ENCODE measurements at places on chromosomes 5 and 9.
A peak's percentile ranks its signal among the peaks of the same experiment; 100 is the strongest.

DNA sequence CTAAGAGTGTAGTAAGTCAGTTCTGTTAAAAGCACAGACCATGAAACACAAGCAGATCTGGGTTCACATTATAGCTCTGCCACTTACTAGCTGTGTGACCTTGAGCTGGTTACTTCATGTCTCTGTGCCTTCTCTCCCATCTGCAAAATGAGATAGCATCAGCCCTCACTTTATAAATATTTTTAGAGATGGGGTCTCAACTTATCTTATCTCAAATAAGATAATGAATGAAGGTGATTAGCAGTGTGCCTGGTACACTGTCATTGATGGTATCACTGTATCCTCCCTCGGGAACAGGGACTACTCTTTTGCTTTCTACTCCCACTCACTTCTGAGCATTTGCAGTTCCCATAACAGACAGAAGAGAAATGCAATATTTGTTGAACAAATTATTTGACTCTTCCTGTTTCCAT lies 52.4 kb downstream of the GALNT10 start:
- no peak for DNase-seq

DNA sequence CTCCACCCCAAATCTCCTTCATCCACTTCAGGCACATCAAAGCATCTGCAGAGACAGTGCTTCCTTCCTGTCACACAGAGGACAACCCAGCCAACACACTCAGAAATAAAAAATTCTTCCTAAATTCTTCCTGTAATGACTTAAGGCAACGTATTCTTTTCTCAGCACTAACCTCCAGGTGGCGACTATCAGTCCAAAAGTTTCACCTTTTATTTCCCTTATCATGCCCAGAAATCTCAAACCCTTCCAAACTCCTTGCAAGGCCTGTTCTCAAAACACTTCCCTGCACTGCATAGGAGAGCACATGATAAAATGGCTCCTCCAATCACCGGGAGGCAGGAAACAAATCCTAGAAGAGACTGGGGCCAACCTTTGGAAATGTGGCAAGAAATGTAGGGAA lies 35.1 kb downstream of the SLIT3 start:
- DNase-seq: no peak

DNA sequence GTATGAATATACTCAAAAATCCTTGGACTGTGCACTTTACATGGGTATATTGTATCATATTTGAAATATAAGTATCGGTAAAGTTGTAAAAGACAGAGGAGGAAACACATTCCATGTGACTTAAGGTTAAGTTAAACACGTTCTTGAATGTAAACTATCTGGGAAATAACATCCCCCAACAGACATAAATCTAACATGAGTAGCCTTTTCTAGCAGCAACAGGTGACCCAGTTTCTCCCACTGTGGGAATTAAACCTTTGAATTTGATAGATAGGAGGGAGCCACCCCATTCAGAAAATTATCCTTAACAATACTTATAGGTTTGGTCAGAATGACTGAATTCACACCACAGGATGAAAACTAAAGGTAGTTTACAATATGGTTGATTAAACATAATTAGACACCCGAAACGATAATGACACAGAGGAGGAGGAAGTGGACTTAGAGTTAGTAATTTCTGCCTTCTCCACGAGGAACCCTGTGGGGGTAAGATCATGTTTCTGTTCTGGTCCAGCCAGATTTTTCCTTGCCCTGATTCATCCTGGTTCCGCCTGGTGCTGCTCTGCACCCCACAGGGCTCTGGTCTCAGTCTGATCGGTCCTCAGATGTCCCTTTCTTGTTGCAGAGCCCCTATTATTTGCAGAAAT lies 84.6 kb upstream of the DNAH5 start:
- DNase-seq: no peak

DNA sequence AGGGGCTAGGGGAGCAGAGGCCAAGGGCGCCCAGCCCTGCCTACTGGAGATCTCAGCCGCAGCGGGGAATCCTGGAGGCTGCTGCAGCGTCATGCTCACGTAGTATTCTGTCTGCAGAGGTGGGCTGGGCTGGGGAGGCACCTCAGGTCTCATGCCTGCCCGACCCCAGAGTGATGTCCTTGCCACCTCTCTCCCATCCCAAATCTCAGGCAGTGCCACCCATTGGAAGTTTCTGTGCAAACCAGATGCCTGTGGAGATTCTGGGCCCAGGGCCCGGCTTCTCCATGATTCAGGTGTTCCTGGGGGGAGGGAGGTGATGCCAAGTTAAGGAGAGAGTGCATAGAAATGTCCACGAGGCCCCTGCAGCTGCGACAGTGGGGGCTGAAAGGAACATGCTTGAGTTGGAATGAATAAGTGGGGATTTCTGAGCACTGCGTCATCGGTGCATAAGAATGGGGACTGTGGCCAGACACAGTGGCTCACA lies 72.0 kb downstream of the ANKRD33B start:
- DNase-seq: no peak

GRCh38 chr5:97420646-97421045 lies 237.6 kb upstream of the RIOK2 start:
- no peak for DNase-seq

DNA sequence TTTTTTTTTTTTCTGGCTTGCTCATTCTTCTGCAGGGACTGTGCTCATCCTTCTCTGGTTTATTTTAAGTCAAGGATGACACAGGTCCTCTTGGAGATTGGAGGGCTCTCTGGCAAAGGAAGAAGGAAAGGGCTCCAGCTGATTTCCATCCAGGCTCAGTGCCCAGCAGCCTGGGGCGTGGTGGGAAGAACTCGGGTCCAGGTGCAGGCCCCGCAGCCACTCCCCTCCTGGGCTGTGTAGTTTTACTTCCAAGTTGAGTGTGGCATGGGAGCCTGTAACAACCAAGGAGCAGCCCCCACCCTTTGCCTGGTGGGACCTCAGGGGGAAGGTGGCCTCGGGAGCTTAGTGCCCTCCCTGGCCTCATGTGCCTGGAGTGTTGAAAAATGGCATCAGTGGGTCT lies 58.9 kb downstream of the ANKRD33B start:
- DNase-seq: no peak

DNA sequence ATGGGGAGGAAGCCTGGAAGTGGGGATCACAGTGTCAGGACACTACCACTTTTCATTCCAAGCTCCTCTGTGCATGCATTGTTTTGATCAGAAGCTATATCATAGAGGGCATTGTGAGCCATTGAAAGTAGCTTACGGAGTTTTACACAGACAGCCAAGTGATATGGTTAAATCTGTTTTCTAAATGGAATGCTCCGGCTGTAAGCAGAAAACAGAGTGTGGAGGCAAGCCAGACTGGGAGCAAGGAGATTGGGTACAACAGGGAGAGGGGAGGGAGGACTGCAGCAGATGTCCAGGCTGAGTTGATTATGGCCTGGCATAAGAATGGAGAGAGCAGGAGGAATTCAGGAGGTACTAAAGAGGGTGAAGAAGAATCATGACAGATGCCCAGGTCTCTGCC lies 15.5 kb upstream of the SOWAHA start:
- DNase-seq: no peak

- no peak for DNase-seq
These were observed 57.9 kb downstream of the GCNT1 start for GRCh38 chr9:76516871-76517270.

DNA sequence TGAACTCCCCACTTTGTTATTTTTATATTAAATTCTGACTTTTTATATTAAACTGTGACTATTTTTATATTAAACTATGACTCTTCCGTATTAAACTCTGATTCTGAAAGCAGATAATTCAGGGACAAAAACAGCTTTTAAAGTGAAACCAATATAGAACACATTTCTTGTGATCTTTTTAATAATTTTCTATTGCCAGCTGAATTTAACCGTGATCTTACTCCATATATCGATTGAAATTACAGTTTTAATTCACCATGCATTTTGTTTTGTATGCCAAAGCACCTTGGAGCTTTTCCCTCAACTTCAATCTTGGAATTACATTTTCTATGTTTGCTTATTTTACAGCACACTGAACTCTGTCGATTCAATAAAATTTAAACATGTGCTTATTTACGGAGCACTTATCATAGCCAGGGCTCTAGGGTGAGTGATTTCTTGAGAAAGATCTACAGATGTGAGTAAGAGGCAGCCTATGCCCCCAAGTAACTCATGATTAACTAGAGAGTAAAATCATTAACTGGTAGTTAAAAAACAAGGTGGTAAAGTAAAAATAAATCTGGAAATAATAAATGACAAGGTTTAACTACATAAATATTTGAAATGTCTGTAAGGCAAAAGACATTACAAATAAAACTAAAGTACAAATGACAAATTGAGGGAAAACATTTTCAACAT lies 72.9 kb upstream of the ALDH1B1 start:
- DNase-seq: no peak

DNA sequence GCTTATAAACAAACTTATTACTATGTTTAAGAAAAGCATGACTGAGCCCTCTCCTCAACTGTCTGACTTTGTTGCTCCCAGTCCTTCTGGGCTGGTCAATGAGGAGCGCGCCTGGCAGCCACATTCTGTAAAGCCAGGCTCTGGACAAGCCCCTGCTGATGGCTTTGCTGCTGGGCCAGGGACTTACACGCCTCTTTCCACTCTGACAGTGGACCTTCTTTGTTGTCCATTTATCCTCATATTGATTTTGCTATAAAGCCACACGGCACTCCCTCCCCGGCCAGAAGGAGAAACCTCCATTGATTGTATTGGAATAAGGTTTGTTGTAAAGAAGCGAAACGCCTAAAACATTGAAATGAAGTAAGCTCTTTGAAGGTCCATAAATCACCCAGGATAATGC lies 50.6 kb downstream of the C5orf15 start:
- DNase-seq: no peak

- DNase-seq: no peak
These were observed 23.3 kb upstream of the ZSWIM6 start for GRCh38 chr5:61308712-61309111.

DNA sequence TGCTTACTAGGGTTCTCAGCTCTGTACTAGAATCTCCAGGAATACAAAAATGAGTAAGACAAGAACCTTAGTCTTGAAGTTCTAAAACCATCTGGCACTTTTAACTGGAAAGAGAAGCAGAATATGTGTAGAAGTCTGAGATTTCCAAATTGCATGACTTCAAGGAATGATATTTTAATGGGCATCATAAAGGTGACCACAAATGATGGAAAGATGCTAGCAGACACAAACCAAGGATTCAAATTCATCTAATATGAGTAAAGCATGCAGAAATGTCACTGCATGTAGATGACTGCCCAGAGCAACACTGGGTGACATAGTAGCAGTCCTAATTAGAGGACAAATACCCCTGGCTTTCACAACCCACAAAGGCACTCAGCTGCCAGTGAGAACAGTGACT lies 117.2 kb downstream of the RPS23 start:
- DNase-seq: no peak

DNA sequence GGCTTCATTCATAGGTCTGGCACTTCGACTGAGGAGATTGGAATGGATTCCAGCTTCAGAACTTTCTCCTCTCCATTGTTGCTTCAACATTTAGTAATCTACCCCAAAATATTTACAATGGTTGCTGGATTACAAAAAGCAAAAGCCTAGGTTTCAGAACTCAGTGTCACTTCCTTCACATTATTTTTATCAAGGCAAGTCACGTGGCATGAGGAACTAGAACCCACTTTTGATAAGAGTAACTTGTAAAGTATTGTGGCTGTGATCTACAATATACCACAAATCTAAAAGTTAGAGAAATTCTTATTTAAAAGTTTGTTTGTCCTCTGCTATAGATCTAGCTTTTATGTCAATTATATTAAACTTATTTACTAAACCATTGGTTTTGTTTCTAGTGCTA lies 39.7 kb upstream of the ANKDD1B start:
- no peak for DNase-seq

GRCh38 chr5:149284501-149284900 lies 12.8 kb downstream of the AFAP1L1 start:
- DNase-seq: no peak

GRCh38 chr5:117054141-117054540 lies 479.5 kb upstream of the SEMA6A start:
- DNase-seq: no peak

GRCh38 chr5:150411245-150411979 lies 1.3 kb downstream of the CD74 start:
- DNase-seq: peak; percentile 47

DNA sequence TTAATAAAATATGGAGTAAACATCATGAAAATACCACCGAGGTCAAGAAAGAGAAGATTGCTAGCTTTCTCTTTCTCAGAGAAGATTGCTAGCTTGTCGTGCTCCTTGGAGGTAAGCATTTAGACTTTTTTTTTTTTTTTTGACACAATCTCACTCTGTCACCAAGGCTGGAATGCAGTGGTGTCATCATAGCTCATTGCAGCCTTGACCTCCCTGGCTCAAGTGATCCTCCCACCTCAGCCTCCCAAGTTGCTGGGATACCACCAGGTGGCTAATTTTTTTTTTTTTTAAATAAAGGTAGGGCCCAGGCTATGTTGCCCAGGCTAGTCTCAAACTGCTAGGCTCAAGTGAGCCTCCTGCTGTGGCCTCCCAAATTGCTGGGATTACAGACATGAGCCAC lies 26.3 kb upstream of the CPLANE1 start:
- no peak for DNase-seq

DNA sequence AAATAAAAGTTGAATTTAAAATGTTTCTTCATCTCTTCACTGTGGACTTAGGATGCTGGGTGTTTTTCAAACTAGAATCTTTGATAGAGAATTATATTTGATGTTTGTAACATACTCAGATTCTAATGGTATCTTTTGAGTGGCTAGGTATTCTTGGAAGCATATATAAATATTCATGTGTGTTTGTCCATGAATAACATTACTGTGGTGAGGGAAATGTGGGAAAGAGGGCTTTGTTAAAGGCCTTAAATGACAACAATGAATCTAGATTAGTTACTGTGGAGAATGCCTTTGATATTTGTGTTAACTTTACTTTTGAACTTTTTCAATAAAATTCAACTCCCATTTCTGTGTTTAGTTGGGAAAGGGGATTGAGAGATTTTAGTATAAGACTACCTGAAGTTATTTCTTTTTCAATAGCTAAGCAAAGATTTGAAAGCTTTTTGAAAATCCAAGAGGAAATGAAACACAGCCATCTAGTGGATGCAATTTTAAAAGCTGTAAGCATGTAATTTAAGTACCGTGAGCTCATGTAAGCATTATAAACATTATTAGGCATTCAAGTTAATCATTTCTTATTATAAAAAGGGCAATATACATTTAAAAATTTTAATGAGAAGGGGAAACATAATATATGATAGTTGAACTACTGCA lies 69.6 kb downstream of the CCDC171 start:
- no peak for DNase-seq

DNA sequence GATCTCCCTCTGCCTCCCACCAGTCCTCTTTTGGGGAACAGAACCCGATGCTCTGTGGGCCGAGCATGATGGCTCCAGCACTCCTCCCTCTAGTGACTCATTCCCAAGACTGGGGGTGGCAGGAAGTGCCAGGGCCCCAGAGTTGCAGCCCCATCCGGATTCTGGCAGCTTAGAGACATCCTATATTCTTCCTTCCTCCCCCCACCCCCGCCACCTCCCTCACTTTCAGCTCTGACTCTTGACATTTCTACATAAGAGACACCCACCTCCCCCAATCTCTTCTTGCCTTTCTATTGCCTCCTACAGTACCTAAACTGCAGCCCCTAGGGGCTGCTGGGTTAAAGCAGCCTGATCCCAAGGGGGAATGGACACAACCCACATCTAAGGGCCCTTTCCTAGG lies 47.1 kb upstream of the MATR3 start:
- DNase-seq: peak; percentile 45

- DNase-seq: no peak
These were observed 274.0 kb upstream of the DAPK1 start for GRCh38 chr9:87223392-87224246.

- DNase-seq: no peak
These were observed 203.7 kb upstream of the NREP start for GRCh38 chr5:111960476-111961215.

All from activated CD4-positive, alpha-beta T cell treated with anti-CD3 and anti-CD28 coated beads for 24 hours (primary cell).